ENCODE measurements at places on chromosomes 7 and 10.
A peak's percentile ranks its signal among the peaks of the same experiment; 100 is the strongest.

GRCh38 chr7:112080441-112080840 is 125.8 kb downstream of the DOCK4 start:
- no peak for DNase-seq

- DNase-seq = no peak
These were observed 214.3 kb downstream of the ELMO1 start for GRCh38 chr7:37234334-37234733.

GRCh38 chr10:18472977-18473376 is 178.4 kb downstream of the NSUN6 start:
- DNase-seq = no peak

- DNase-seq = no peak
These were observed 62.9 kb downstream of the CELF2 start for GRCh38 chr10:11080564-11080984.

DNA sequence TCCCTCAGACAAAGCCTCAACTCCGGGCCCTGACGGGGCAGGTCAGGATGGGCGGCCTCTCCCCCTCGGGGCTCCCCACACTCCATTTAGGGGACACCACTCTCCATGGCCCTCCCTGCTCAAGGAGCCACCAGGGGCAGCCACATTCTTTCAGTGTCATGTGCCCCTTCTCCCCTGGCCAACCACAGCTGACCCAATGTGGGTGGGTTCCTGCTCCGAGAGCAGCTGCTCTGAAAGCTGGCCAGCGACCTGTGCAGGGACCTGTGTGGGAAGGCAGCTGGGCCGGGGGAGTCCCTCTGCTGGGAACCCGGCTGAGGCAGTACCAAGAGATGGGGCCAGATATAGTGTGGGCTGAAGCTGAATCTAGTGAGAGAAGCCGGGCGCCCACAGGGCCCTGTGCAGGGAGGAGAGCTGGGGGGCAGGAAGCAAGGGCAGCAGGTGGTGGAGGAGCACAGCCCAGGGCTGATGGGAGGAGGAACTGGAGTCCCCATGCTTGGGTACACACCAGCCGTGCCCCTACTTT is 40.6 kb upstream of the NPFFR1 start:
- DNase-seq = no peak

DNA sequence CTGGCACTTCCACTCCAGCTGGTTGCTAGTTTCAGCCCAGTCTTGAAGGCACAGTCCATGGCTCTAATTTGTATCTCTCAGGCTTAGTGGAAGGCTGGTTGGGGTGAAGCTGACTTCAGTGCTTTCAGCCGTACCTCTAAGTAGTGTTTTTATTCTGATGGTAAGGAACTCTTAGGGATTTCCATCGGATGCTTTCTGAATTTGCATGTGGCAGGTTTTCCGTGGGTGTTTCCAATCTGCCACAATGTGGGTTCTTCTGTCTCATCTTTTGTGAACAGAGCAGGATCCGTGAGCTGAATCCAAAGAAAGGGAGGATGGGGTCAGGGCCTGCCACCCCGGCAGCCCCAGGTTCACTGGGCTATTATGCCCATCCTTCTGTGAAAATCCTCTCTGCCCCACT is 607.9 kb upstream of the MKI67 start:
- no peak for DNase-seq

DNA sequence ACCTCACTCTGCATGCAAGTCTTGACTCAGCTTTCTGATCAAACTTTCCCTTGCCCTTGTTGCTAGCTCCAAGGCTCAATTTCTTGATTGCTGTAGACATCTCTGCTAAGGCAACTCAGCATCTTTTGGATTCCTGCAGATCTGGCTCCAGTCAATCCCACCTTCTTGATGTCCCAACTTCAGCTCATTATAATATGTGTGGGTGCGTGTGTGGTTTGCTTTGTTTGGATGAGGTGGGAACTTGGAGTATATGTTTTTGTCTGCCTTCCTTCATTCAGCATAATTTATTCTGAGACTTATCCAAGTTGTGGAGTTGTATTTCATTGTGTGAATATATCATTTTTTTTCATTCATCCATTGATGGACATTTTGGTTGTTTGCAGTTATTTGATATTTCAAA is 364.8 kb upstream of the IGFBP3 start:
- no peak for DNase-seq

DNA sequence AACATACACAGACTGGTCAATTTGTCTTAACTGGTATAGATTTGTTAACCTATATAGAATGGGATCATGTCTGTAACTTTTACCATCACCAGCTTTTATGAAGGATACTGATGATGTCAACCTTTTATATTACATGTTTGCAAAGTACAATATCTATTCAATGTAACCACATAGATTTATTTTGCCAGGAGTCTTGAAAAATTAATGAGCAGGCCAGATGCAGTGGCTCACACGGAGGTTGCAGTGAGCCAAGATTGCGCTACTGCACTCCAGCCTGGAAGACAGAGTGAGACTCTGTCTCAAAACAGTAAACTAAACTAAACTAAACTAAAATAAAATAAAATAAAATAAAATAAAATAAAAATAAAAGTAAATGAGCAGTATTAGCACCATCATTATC is 30.0 kb upstream of the PARD3 start:
- DNase-seq = no peak

- no peak for DNase-seq
These were observed 88.2 kb upstream of the GPR26 start for GRCh38 chr10:123577921-123578461.

- DNase-seq = no peak
These were observed 181.1 kb downstream of the PRKG1 start for GRCh38 chr10:51255381-51255780.

GRCh38 chr7:137890449-137890921 is 43.7 kb upstream of the DGKI start:
- no peak for DNase-seq

DNA sequence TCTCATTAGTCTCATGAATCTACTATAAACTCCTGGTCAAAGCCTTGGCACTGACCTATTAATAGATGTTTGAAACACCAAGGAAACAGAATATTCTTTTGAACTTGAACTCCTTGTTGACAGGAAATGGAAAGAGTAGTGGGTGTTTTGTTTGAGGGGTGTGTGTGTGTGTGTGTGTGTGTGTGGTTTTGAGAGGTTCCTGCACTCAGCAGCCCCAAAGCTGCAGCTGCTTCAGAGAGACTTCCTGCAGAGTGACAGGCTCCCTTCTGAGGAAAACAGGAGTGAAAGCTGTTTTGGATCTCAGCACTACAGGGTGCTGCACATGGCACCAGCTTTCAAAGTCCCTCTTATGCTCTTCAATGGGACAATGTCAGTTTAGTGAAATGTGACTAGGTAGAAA is 546.5 kb upstream of the STEAP1 start:
- peak; percentile 9 for DNase-seq

DNA sequence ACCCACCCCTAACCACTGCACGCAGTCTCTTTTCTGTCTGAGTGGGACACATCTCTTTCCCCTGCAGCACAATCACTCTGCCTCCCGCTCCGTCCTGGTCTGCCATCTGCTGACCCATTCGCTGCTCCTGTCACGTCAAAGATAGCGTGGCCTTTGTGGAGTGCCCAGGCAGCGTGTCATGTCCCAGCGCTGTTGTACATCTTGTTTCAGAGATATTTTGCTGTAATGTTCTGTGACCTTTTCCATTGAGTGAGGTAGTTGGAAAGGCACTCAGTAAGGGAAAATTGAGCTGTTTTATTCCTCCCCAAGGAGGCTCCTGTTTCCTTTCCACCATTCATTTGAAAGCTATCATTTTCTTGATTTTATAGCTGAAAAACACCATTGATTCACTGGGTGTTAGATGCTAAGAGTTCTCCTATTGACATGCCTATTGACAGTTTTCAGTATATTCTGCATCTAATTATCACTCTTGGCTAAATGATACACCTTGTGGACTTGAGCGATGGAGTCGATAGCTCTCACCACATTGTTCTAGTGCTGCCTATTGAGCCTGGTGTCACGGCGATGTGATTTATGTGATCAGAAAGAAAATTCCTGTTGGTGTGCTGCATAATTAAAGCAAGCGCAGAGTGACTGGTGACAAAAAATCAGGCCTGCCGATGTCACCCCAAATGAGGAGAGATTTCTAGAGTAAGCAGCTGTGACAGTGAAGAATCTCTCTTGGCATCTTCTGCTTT is 372.6 kb downstream of the LRMDA start:
- no peak for DNase-seq

GRCh38 chr7:31890198-31890597 is 180.0 kb downstream of the PDE1C start:
- DNase-seq = no peak

DNA sequence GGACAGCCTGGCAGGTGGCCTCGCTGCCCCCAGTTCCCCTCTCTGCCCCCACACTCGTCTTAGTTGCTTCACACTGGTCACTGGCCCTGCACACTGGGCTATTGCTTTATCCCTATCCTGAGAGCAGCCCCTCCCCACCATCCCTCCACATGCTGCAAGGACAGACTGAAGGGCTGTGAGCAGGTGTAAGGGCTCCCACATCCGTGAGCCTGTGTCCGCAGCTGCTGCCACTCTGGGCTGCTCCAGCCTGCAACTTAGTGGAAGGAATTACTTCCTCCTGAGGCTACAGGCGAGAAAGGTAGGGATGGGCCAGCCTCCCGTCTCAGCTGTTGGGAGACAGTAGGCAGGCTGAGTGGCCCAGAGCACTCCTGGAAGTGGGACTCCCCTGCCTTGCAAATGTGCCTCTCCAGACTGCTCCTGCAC is 3.8 kb downstream of the RARRES2 start:
- DNase-seq = no peak

- DNase-seq = no peak
These were observed 112.3 kb downstream of the HPSE2 start for GRCh38 chr10:99123336-99123735.

- DNase-seq = no peak
These were observed 117.8 kb downstream of the MICU1 start for GRCh38 chr10:72508033-72508432.

DNA sequence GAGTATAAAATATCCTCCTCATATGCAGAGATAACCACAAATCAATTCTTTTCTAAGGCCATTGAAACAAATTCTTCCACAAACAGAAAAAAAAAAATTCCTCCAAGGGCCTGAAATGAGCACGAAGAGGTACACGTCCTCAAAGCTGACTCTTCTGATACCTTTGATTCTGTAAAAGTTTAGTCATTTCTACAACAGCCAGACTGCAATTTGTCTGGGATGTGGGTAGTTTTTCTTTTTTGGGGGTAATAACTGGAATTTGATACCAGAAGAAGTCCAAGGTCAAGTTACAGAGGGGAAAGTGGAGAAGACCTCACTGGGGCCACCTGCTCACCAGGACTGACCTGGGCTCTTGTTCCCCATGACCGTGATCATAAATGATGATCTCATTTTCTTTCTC is 121.8 kb downstream of the AOAH start:
- no peak for DNase-seq
